ENCODE measurements at places on chromosomes 13 and 19.

DNA sequence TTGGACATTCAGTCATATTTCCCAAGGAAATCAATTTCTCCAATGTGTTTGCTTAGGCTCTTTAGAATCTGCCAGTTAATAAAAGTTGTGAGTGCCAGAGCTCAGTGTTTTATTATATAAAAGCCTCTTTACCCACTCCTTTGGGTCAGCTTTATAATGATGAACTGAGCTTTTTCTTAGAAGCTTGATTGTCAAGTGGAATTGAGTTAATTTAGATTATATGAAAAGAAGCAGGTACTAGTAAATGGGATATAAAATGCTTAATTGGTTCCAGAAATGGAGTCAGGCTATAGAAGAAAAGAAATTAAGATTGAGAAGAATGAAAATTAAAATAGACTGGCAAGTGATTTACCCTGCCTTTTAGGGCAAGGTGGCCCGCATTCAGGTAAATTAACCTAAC lies 363.2 kb downstream of the SLITRK6 start:
- no peak for DNase-seq

DNA sequence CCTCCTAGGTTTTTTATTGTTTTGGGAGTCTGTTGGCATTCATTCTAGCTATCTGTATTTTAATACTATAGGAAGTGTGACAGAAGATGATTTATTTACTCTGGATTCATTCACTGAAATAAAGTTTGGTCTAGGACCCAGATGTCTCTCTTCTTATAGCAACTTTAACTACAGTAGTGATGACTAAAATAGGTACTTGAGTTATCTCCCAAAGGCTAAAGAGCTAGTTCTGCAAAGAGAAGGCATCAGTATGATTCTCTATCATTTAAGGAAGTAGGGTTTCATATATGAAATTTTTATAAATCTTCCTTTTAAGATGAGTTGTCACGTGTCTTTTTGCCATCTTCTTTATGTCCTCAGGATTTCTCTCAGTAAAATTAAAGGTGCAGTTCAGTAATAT lies 507.4 kb downstream of the KCTD12 start:
- DNase-seq: no peak

DNA sequence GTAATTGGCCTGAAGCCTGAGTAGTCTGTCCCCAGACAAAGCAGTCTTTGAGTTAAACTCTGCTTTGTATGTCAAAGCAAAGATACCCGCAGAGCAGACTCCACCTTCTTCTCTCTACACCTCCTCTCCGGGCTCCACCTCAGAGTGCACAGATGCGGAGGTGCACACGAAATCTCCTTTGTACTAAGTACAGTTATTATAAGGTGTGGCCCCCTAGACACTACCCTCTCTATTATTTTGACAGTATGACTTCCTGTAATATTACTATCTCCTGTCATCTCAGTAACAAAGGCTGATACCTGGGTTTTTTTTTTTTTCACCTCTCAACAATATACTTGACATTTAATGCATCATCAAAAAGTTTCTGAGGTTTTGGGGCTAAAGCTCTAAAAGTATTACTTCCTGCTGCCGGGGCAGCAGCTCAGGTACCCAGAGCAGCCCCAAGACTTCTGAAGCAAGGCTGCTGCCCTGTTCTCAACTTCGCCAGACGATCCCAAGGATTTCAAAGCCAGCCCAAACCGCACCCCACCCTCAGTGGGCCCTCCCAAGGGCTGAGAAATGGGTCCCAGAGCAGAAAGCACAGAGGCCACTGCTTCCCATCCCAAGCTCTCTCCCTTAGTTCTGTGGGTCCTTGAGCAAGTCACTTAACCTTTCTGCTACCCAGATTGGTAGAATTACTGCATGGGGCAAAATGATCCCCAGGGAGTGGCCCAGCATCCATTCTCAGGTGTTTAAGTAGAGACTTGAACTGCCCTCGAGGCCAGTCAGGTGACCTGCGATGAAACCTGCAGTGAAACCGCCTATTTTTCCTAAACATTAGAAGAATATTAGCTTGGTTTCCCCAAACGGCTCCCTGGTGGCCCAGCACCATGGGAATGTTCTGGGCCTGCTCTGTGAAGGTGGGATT lies 180.6 kb downstream of the FOXO1 start:
- no peak for DNase-seq

- DNase-seq: no peak
Measured at GRCh38 chr19:47719047-47719859, 6.0 kb downstream of the EHD2 start.

DNA sequence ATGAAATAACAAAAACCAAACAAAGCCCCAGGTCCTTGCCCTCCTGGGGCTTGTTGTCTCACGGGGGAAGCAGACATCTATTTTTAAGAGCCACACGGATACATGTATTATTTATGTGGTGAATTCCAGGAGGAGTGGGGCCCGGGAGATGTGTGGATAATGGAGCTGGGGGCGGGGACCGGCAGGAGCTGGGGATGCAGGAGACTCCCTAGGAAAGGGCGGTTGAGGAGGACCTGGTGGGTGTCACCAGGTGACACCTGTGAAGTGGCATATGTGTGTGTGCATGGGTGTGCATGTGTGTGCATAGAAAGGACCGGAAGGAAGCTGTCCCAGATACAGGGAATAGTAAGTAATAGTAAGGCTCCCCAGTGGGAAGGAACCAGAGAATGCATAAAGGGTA lies 148.9 kb downstream of the URI1 start:
- no peak for DNase-seq

DNA sequence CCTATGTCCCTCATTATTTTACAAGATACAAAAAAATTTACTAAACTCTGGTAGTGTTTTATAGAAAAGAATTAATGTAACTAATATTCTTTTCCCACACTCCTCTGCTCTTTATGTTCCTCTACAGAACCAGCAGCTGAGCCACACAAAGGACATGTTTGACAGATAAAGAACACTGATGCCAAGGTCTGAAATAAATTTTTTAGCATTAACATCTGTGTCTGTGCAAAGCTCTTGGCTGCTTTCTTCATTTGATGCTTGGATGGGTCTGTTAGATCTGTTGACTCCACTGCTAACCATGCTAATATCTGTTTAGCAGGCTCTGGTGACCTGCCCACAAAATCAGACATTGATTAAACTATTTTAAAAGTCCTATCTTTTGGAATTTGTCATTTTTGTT lies 2363.8 kb downstream of the PCDH9 start:
- DNase-seq: no peak

DNA sequence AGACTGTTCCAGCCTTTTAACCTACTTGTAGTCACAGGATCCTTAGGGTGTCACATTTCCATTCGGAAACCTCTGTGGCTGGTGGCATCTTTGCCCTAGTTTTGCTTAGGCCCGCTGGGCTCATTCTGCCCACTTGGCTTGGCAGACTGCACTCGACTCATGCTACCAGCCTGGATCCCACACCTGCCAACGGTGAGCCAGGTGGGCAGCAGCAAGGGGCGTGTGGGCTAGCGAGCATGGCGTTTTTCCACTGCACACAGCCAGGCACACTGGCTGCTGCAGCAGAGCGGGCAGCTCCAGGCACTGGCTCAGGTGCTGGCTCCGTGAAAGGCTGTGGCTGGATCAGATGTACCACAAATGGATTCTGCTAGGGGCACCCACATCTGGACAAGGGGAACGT lies 838.2 kb downstream of the SLITRK6 start:
- DNase-seq: no peak

GRCh38 chr13:34352958-34353357 lies 535.0 kb downstream of the RFC3 start:
- DNase-seq: no peak

DNA sequence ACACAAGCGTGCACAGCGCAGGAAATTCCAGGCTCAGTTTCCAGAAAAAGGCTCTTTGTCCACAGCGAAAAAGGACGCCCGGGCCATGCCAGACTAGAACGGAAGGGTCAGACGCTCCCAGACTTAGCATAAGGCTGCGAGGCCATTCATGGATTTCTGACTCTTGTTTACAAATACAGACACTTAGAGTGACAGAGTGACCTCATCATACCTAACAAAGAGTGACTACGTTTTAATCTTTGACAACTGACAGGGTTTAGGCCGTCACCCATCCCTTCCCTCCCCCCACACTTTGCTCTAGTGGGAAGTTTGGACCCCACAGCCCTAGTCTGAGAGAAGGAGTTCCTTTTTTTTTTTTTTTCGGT lies 418 bp upstream of the ZNF709 start:
- no peak for DNase-seq

- DNase-seq: no peak
Measured at GRCh38 chr13:31521435-31521834, 217.9 kb upstream of the RXFP2 start.

DNA sequence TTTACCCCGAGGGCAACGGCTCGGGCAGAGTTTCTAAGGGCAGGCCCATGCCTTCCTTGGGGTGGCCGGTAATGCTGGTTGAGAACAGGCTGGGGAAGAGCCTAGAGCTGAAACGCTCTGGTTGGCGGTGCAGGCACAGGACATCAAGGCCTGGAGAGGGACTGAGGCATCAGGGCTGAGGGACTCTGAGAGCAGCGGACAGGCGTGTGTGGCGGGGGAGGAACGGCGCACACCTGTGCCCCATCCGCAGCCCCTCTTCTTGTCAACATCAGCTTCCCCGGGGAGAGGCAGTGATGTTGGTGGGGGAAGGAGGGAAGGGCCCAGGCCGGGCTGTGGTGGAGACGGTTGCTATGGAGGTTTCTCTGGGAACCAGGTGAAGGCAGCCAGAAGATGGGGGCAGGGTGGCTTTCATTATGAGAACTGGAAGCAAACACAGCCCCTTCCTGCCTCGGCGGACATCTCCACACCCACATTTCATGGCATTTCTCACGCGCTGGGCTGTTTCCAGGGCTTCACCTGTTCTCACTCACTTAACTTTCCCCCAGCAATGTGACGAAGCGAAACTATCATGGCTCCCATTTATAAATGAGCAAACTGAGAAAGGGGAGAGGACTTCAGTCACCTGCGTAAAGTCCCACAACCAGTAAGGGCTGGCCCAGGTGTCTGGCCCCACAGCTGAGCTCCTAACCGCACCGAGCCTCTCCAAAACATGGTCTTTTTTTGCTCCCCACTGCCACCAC lies 8.2 kb upstream of the ATF5 start:
- no peak for DNase-seq

- no peak for DNase-seq
Measured at GRCh38 chr13:105928048-105928447, 607.4 kb downstream of the EFNB2 start.

GRCh38 chr13:43391036-43391435 lies 367.6 kb downstream of the DNAJC15 start:
- no peak for DNase-seq

- DNase-seq: no peak
Measured at GRCh38 chr19:58317476-58318072, 9.2 kb upstream of the ZSCAN22 start.

DNA sequence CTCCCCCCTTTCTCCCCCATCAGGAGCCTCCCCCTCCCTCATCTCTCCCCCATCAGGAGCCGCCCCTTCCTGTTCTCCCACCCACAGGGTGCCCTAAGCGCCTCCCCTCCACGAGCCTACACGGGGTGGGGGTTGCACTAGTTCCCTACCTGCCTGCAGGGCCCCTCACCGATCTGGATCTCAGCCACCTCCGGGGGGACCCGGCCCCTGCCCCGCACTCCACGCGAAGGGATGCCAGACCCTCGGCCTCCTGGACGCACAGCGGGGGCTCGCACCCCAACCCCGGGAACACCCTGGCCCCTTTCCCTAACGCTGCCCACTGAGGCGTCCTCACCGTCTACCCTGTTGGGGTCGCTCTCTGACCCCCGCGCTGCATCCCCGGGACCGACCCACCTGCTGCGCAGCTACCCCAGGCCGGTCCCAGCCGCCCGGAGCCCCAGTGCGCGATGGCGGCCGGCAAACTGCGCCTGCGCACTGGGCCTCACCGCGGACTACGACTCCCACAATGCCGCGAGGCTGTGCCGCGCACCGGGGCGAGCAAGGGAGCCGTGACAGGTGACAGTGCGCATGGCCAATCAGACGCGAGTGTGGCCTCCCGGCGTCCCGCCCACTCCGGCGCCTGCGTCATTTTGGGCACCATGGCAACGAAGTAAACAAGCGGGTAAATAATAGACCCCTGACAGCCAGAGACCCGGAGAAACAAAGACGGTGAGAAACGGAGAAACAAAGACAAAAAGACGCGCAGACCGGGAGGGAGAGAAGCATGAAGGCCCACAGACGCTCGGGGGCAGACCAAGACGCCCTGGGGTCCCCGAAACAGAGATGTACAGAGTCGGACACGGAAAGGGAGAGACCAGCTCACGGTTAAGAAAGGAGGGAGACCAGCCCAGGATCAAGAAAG lies at the start of gene ZSCAN18:
ZSCAN18 (minus strand) TSS at position 451 of the 901 bp plus-strand sequence. CDS start 7,964 bp downstream, outside the sequence.
- DNase-seq: peak; percentile 52

GRCh38 chr13:28716511-28716910 lies 2.3 kb downstream of the SLC46A3 start:
- DNase-seq: peak; percentile 64

GRCh38 chr19:1447504-1447903 lies 2.4 kb upstream of the APC2 start:
- DNase-seq: no peak

- DNase-seq: no peak
Measured at GRCh38 chr19:16070366-16070990, 5.8 kb upstream of the TPM4 start.

DNA sequence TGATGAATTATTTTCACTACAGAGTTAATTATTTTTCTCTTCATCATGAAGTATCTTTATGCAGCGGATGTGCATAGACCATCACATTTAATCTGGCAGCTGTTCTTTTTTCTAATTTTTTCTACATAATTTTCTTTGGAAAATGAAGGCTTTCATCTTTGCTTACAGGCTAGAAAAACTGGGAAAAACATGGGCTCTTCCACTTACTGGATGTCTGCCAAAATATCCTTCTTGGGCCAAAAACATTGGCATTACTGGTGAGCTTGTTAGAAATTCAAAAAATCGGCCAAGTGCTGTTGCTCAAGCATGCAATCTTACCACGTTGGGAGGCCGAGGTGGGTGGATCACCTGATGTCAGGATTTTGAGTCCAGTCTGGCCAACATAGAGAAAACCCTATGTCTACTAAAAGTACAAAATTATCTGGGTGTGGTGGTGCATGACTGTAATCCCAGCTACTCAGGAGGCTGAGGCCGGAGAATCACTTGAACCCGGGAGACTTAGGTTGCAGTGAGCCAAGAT lies 176.8 kb downstream of the ZNF737 start:
- DNase-seq: peak; percentile 4

DNA sequence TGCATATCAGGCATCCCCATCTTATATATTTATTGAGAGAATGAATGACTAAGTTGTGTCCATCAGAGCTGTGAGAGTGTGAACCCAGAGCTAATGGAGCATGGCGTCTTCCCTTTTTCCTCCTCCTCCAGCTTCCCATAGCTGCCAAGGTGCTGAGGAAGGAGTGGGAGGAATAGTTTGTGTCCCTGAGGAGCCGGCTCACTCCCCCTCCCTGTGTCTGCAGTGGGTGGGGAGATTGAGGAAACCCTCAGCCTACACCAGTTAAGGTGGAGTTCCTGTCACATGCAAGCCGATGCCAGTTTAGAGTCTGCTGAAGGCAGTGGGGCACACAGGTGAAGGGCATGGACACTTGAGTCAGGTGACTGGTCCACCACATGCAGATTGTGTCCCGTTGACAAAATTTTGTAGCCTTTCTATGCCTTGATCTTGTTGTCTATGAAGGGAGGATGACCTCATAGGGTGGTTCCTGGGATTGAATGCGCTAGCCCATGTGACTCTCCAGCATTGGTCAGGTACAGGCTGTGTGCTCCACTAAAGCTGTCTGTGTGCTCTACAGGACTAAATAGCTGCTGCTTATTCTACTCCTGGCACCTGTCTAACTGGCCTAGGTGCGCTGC lies 47.6 kb upstream of the GPI start:
- DNase-seq: peak; percentile 51

GRCh38 chr13:112510987-112511685 lies 76.8 kb downstream of the TUBGCP3 start:
- no peak for DNase-seq

GRCh38 chr13:27293873-27294515 lies 23.4 kb downstream of the RASL11A start:
- DNase-seq: no peak

- no peak for DNase-seq
Measured at GRCh38 chr13:28376604-28377003, 118.3 kb downstream of the FLT1 start.
